ENCODE measurements at places on chromosomes 1 and 21.

- no peak for DNase-seq
These were observed 86.3 kb downstream of the PRDM16 start for GRCh38 chr1:3155056-3155925.

- no peak for DNase-seq
These were observed 71.0 kb downstream of the SIPA1L2 start for GRCh38 chr1:232558954-232559353.

DNA sequence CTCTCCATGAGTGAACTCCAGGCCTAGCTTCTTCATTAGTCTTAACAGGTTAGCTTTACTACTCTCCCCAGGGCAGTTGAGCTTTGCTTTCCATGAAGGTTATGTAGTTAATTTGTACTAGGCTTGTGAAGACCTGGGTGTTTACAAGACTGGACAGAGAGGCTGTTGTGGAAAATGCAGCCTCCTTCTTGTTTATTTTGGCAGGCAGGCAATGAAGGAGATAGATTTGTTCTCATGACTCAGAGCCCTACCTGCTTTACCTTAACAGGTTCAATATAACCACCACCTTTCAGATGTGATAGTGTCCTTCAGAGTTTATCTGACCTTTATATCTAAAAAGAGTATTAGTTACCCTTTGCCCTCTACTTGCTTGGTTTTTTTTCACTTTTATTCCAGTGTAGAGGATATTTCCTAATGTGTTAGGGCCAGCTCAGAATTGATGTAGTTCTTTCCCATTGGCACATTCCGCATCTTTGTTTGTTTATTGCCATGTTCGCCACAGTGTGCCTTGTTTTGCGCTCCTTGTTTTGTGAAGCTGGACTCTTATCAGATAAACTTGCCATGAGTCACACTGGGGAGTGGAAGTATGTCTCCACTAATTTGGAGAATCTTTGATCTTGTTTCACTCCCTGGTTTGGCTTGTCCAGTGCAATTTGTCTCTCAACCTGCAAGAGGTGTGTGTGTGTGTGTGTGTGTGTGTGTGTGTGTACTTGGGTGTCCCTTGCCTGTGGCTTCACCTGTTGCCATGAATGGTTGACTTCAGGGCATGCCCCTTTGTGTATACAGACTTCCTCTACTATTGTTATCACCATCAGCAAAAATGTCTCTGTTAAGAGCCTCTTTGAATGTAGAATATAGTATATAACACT is 87.4 kb upstream of the MACF1 start:
- no peak for DNase-seq

DNA sequence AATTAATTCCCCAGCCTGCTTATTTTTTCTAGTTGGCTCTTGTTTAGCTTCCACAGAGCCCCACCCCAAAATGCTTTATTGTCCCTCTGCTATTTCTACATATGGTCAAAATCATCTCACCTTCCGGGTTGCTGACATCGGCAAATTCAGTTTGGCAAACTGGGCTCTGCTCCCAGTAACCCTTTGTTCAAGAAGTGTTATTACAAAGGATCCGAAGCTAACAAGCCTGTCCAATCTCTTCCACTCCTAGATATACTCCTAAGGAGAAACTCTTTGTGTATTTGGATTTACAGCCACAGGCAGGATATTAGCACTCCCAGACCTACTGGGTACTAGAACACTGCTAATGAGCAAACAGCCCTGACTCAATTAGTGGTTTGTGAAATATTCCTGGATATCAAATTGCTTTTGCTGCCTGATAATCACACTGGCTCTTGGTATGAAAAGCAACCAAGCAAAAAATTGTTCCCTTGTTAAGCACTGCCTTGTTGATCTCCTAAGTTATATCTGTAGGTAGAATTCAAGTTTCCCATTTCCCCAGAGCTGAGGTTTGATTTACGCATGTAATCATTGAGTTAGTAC is 4.0 kb downstream of the JUN start:
- no peak for DNase-seq

GRCh38 chr1:22350924-22351767 is 100.5 kb upstream of the ZBTB40 start:
- DNase-seq: no peak

Measured in activated naive CD4-positive, alpha-beta T cell (primary cell).